ENCODE measurements at places on chromosomes 3 and 15.

GRCh38 chr3:13133471-13133981 lies 60.3 kb upstream of the IQSEC1 start:
- no peak for DNase-seq

GRCh38 chr3:174206607-174207192 lies 652.4 kb upstream of the NAALADL2 start:
- DNase-seq: no peak

DNA sequence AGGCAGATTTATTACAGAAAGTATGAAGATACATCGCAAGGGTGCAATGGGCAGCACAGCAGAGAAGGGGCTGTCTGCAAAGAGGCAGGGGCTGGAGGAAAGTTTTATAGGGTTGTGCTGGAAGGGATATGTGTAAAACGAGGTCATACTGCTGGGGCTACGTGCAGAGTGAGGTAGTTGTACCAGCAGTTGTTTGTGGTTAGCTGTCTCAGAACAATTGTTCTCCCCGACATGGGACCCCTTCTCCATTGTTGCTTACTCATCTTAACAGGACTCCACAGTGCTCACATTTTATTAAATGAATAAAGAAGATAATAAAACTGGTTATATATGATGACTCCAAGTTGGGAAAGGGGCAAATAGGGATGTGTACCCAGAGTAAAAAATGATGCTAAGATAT lies 49.4 kb downstream of the GTPBP8 start:
- DNase-seq: no peak

DNA sequence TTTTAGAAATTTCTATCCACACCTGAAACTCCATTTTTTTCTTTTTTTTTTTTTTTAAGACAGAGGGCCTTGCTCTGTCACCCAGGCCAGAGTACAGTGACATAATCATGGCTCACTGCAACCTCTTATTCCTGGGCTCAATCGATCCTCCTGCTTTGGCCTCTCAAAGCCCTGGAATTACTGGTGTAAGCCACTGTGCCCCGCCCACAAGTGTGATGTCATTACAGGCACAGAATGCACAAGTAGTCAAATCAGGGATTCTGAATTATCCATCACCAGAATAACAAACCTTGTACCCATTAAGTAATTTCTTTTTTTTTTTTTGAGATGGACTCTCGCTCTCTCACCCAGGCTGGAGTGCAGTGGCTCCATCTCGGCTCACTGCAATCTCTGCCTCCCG lies 1.9 kb downstream of the UQCRC1 start:
- DNase-seq: no peak

- DNase-seq: peak; percentile 56
Measured at GRCh38 chr3:13012221-13012691, 61.0 kb downstream of the IQSEC1 start.

- DNase-seq: no peak
Measured at GRCh38 chr3:22121068-22121701, 370.2 kb upstream of the ZNF385D start.

DNA sequence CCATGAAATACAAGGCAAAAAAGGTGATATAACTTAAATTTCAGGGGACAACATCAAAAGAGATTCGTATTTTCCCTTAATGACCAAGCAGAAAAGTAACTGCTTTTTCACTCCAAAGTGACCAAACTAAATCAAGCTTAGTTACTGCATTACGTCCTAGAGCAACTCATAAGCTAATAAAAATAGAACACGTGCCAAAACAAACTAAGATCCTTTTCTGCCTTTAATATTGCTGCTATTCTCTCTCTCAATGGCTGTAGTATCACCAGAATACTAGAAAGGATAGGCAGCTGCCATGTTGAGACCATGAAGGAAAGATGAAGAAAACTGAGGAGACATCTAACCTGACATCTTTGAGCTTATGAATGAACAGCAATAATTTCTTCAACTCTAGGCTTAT lies 43.3 kb downstream of the UBXN7 start:
- no peak for DNase-seq

DNA sequence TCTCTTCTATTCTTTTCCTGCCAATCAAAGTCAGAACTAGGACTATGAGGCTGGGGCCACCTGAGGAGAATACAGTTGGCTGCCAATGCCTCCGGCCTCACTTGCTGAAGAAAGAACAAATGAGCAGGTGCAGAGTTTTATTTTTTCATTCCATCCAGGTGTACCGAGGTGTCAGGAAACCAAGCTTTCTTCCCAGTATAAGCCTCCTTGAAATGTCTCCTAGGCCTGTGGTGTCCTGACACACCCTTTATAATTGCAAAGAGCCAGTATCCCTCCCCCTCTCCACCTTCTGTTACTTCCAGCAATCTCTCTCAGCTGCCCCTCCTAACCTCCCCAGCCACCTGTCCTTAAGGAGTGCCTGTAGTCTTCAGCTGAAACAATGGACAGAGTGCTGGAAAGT lies 127.9 kb downstream of the SLC9A9 start:
- no peak for DNase-seq

DNA sequence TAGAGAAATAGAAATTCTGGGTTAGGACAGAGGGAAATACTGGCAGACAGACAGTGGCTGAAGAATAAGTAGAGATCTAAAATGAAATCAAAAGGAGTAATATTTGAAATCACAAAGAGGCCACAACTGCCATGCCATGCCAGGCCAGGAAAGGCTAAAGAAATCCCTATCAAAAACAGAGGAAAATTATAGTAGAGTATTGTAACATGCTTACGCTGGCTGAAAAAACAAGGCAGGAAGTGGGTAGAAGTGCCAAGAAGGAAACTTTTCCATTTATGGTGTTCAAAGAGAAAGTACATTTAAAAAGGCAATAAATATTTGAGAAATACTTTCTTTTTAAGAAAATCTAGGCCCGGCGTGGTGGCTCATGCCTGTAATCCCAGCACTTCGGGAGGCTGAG lies 415.7 kb downstream of the PLCL2 start:
- DNase-seq: no peak

DNA sequence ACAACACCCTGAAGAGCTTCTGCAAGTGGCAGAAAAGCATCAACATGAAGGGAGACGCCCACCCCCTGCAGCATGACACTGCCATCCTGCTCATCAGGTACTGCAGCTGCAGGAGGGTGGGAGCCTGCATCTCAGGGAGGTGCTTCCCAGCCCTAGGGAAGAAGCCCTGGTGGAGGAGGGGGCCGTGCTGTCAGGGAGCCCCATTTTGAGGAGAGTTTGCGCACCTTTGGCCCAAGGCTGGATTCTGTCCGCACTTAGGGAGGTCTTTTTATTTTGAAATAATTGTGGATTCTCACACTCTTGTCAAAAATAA lies 42.1 kb downstream of the SAXO2 start:
- DNase-seq: no peak

DNA sequence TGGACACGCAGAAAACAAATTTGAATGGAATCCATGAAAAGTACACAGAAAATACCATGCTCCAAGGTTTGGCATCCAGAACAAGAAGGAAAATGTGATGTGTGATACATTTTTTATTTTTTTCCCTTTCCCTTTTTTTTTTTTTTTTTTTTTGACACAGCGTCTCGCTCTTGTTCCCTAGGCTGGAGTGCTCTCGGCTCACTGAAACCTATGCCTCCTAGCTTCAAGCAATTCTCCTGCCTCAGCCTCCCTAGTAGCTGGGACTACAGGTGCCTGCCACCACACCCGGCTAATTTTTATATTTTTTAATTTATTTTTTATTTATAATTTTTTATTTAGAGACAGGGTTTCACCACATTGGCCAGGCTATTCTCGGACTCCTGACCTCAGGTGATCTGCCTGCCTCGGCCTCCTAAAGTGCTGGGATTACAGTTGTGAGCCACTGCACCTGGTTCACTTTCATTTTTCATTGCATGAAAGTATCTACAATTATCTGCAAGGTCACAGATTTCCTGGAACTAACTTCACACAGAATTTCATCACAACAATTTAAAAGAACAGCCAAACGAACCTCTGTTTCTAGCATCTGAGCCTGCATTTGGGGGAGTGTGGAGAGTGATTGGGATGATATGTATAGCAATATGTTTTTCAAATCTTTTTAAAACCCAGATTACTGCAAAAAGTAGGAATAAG lies 8.3 kb downstream of the POU1F1 start:
- DNase-seq: no peak

DNA sequence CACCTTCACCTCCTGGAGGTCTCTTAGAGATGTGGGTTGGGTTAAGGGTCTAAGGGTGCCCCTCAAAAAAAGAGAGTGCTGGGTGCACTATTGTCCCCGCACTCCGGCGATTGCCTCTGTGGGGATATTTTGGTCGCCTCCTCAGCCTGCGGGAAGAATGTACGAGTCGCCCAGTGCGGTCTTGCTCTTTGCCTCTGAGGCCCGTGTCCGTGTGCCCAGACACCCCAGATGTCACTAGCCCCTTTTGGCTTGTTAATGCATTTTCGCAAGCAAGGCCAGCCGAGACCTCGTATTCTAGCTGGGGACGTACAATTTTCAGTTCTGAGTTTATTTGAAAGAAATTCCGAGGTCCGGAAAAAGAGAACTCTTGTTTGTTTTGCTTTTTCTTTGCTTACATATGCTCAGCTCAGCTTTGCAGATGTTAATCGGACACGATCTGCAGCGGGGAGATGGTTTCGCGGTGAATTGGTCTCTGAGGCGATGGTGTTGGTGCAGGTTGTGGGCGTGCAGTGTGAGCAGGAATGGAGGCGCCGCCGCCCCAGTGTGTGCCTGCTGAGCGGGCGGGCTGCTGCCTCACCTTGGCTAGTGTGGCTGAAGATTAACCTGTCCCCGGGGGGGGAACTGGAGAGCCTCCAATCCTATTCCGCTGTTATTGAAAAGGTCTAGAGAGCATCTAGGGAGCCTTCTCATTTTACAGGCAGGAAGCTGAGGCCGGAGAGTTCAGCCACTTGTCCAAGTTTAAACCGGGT lies 1.4 kb downstream of the ST6GAL1 start:
- DNase-seq: peak; percentile 70

GRCh38 chr15:98347001-98347400 lies 301.3 kb upstream of the IGF1R start:
- no peak for DNase-seq

- no peak for DNase-seq
Measured at GRCh38 chr3:147267434-147267833, 138.9 kb downstream of the ZIC4 start.

DNA sequence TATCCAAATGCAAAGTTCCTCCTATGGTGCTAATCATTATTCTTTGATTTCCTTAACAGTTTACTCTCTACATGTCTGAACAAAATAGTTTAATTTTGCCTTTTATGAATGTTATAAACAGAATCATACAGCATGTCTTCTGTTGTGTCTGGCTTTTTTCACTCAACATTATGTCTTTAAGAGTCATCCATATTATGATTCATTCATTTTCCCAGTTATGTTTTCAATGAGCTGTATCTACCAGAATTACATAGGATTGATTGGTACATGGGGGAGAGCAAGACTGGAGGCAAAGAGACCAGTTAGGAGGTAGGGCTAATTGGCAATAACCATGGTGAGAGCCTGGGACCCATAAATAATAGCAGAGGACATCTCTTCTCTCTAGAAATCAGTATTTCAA lies 16.6 kb upstream of the RAP2B start:
- no peak for DNase-seq

DNA sequence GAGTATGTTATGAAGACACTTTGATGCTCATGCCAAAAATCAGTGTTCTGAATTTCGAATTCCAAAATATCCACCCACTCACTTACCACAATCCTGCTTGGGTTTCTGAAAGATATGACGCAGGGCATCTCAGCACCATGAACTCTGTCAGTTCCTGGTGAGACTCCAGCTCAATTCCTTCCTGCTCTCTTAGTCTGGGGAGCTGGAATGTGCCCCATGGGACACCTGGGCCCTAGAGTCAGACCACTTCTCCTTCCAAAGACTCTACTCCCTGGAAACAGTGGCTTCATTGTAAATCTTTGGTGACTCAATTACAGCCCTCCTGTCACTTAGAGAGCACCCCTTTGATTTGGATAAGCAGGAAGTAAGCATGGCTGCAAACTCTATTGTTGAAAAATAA lies 50.5 kb downstream of the CD86 start:
- DNase-seq: no peak

GRCh38 chr15:29289173-29289572 lies 19.6 kb upstream of the NSMCE3 start:
- no peak for DNase-seq

GRCh38 chr15:48556159-48556897 lies 89.2 kb downstream of the FBN1 start:
- no peak for DNase-seq

DNA sequence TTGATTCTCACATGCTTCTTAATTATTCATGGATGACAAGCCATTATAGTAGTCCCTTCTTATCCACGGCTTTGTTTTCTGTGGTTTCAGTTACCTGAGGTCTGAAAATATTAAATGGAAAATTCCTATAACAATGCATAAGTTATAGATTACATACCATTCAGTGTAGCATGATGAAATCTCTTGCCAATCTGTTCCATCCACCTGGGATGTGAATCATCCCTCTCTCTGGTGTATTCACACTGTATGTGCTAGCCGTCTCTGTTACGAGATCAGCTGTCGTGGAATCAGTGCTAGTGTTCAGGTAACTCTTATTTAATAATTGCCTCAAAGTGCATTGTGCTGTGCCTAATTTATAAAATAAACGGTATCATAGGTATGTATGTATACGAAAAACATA lies 5.2 kb downstream of the WDR5B start:
- no peak for DNase-seq

- no peak for DNase-seq
Measured at GRCh38 chr3:71512544-71512943, 71.0 kb downstream of the FOXP1 start.

DNA sequence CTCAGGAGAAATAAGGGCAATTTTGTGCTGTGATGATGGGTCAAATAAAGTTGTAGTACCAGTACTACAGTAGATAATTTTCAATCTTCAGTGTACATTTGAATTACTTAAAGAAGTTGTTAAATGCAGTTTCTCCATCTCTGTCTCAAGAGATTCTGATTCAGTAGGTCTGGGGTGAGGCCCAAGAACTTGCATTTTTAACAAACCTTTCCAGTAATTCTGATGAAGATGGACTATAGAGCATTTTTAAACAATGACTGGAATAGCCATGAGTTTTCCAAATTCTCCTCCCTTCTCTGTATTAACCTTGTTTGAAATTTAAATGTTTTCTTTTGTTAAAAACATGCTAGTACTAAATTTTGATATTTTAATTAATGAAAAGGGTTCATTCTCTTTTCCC lies 127.0 kb upstream of the CD96 start:
- DNase-seq: no peak

DNA sequence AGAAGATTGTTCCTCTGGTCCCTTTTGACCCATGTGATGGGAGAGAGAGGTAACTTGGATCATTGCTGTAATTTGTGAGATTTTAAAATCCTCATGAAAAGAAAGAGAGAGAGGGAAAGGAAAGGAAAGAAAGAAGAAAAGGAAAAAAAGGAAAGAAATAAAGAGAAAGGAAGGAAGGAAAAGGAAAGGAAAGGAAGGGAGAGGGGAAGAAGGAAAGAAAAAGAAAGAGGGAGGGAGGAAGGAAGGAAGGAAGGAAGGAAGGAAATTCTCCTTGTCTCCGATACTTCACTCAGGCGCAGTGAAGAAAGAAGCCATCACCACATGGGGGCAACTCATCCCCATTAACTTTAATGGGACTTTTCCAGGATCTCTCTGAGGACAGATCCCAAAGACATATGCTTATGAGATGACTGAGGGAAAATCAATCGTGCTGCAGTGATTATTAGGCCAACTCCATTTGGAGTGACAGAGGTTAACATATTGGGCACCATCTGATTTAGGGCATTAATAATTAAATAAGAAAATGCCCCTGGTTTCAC lies 123.0 kb downstream of the MEGF11 start:
- DNase-seq: no peak

- DNase-seq: no peak
Measured at GRCh38 chr15:80703965-80704364, 8.9 kb downstream of the ABHD17C start.

GRCh38 chr3:112012205-112012992 lies 13.7 kb downstream of the TAGLN3 start:
- DNase-seq: no peak

- DNase-seq: no peak
Measured at GRCh38 chr15:65330934-65331645, 26.6 kb downstream of the RNU5B-1 start.

Measured in stimulated activated CD8-positive, alpha-beta memory T cell treated with anti-CD3 and anti-CD28 coated beads, Interleukin-7, amount 100 ng/mL, for 48 hours (primary cell).